ENCODE measurements at places on chromosomes 1 and 21.

- DNase-seq = no peak
Observed at GRCh38 chr1:116725798-116726197, 28.4 kb upstream of the CD2 start.

- DNase-seq = no peak
Observed at GRCh38 chr1:154304664-154305337, 16.1 kb upstream of the AQP10 start.

DNA sequence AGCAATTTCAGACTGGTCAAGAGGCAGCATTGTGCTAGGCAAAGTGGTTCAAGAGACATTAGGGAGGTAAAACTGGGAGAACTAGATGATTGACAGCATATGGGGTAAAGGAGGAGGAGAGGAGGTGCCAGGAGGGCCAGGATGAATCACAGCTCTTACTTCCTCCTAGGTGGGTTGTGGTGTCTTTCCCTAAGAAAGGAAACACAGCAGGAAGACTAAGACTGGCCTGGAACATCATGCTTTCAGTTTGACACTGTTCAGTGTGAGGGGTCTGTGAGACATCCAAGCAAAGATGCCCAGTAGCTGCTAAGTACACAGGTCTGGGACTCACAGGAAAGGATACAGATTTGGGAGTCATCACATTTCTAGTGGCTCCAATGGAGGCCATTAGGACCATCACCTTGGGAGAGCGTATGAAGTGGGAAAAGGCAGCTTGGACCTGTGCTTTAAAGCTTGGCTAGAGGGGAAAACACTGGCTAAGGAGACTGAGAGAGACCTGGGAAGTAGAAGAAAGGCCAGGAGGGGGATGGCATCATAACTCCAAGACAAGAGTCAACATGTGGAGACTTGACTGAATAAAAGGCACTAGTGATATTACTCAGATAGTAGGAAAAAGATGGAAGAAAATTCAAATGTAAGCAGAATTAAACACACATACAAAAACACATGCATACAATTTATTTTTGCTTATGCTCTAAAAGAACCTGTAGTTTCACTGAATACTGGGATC, 17.3 kb downstream of the CD58 start:
- DNase-seq = no peak

GRCh38 chr1:65108025-65108642, 39.9 kb upstream of the AK4 start:
- no peak for DNase-seq

Data from stimulated activated CD4-positive, alpha-beta T cell treated with anti-CD3 and anti-CD28 coated beads, TNF-alpha, amount 100 ng/mL, for 24 hours (primary cell).